Stimulated activated CD4-positive, alpha-beta T cell treated with anti-CD3 and anti-CD28 coated beads, Interleukin-2, amount 100 ng/mL, for 24 hours (primary cell): ENCODE measurements at places on chromosomes 4 and X.

DNA sequence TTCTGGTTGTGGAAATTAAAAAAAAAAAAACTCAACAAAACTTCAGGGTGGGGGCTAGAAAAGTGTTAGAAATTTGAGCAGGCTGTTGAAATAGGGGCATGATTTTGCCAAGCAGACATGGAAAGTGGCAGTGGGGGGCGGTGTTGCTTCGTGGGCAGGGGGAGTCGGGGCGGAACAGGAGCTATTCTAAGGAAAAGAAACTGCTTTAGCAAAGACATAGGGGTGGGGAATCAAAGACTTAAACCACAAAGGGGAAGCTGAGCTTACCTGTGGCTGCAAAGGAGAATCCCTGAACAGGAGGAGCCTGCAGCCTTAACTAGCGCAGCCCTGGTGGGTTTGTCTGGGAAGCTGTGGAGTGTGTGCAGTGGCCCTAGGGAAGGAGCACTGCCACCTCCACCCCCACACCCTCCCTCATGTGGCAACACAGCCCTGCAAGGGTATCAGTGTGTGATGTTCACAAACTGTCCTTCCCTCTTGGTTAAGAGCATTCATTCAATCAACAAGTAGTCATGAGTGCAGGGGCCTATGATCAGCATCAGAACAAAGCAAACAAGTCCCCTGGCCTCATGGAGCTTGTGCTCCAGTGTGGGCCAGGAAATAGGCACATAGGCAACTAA is 20.5 kb downstream of the SEL1L3 start:
- peak; percentile 39 for DNase-seq

GRCh38 chr4:170872794-170873193 is 783.0 kb upstream of the AADAT start:
- no peak for DNase-seq

- no peak for DNase-seq
Measured at GRCh38 chrX:147763131-147763530, 148.6 kb upstream of the FMR1 start.

- DNase-seq = no peak
Measured at GRCh38 chrX:112313201-112313600, 230.6 kb upstream of the TRPC5 start.

- DNase-seq = no peak
Measured at GRCh38 chrX:39381422-39381821, 580.2 kb downstream of the MID1IP1 start.

- DNase-seq = no peak
Measured at GRCh38 chrX:21490341-21490740, 116.1 kb downstream of the CNKSR2 start.

DNA sequence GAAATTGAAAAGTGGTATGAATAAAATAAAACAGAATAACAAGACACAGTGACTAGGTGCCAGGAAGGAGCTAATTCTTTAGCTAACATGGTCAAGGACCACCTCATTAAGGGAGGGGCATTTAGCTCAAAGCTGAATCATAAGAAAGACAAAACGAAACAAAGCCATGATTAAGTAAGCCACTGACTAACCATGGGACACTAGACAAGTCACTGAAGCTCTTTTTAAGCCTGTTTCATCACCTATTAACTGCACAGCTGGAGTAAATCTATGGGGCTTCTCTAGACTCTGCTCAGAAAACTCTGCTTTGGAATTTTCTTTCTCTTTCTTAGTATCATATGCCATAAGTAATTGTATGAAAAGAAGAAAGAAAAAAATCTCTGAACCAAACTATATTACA is 49.8 kb upstream of the C1QTNF7 start:
- DNase-seq = no peak

GRCh38 chrX:123201720-123202119 is 17.6 kb downstream of the GRIA3 start:
- no peak for DNase-seq

DNA sequence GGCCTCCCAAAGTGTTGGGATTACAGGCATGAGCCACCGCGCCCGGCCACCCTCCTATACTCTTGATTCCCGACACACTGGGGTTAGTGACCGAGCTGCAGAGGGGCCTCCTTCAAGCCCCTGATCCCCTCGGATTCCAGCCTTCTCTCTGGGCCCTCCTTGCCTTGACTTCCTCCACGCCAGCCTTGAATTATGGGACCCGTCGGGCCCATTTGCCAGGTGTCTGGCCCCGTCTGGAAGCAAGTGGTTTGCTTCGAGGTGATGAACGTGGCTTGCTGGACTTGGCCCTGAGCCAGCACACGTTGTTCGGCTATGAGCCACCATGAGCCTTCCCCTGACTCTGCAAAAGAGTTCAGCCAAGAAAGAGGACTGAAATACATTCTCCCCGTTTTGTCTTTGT is 37.4 kb upstream of the GRPEL1 start:
- DNase-seq = no peak

DNA sequence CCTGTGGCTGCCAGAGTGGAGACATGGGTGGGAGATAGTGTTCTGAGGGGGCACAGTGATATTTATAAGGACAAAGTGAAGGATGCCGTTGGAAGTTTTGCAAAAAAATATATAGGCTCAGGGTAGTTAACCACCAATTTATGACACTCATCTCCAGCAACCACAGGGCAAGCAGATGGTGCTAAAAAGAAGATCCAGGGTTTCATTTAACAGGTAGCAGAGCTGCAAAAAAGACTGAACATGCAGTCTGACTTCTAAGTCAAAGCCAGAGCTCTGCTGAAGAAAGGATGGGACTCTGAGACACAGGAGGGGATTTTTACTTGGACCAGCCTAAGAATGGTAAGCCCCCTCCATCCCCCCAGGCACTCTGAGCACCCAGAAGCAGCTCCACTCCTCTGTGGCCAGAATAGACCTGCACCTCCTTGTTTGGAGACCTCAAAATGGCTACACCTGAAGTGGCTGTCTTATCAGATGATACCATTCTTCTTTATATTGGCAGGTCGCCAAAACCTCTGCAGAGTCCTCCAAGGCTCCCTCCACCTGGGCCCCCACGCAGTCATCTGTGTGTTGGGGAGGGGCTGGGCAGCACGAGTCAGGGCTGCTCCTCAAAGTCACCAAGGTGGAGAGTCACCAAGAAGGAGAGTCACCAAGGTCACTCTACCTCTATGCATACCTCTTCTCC is 161.4 kb upstream of the FAM9B start:
- DNase-seq = no peak

- DNase-seq = no peak
Measured at GRCh38 chrX:117002981-117003380, 540.2 kb upstream of the CT83 start.

DNA sequence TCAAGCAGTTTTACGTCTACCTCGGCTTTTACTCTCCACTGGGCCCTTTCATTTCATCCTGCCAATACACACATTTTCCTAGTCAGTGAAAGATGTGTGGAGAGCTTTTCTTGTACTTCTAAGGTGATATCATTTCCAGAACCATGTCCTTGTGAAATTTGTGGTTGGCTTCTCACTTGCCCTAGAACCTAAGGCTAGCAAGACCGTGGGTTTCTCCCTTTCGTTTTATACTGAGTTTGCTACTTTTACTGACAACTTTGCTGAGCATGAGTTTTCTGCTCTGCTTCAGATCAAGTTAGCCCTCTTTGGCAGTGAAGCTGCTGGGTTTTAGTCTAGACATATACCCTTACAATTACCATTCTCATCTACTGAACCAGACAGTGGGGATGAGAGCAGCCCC is 95.7 kb upstream of the FRMPD4 start:
- no peak for DNase-seq

GRCh38 chrX:115504167-115504566 is 56.8 kb upstream of the PLS3 start:
- no peak for DNase-seq

GRCh38 chrX:49102190-49102589 is 21.3 kb downstream of the GPKOW start:
- DNase-seq = no peak

GRCh38 chrX:68941385-68941952 is 112.6 kb downstream of the EFNB1 start:
- DNase-seq = no peak

- DNase-seq = no peak
Measured at GRCh38 chr4:40058854-40059253, 2.2 kb downstream of the N4BP2 start.

GRCh38 chrX:26908218-26908617 is 554.9 kb downstream of the PPP4R3C start:
- no peak for DNase-seq

- DNase-seq = peak; percentile 79
Measured at GRCh38 chrX:129637217-129638109, 17.3 kb downstream of the APLN start.

GRCh38 chr4:33184657-33185290 is 2464.6 kb downstream of the PCDH7 start:
- DNase-seq = no peak

DNA sequence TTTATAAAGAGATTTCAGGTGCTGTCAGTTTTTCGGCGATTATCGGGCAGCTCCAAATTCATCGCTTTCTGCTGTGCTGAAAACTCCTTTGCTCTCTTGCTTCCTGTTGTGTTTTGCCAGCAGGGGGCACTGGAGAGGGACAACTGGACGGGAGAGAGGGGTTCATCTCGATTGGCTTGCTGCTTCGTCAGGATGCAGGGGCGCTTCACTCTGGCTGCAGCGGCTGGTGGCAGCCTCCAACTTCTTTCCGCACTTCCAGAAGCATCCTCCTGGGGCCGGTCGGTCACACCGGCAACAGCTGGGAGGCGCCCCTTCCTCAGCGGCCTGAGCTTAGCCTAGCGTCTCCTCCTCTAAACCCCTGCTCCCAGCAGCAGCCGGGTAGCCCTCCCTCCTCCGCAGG is 29.5 kb downstream of the MSL3 start:
- peak; percentile 77 for DNase-seq

DNA sequence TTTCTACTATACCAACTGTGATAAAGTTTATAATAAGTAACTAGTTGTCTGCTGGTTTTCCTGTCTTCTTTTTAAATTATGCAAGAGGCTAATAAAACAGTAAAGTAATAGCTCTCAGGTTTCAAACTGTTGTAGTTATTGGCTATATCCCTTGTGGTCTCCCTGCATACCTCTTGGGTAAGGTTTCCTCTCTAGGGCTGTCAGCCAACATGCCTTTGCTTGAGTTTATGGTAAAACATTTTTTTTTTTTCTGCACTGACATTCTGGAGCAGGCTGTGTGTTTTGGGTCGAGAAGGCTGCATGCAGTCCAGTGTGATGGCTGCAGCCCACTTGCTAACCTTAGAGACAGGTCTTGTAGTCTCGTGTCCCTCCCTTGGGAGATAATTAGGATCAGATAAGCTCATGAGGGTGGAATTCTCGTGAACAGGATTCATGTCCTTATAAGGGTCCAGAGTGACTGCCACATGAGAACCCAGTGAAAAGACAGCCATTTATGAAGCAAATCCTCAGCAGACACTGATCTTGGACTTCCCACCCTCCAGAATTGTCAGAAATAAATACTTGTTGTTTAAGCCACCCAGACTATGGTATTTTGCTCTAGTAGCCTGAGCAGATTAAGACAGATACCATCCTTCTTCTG is 831.2 kb downstream of the CCSER1 start:
- DNase-seq = no peak

DNA sequence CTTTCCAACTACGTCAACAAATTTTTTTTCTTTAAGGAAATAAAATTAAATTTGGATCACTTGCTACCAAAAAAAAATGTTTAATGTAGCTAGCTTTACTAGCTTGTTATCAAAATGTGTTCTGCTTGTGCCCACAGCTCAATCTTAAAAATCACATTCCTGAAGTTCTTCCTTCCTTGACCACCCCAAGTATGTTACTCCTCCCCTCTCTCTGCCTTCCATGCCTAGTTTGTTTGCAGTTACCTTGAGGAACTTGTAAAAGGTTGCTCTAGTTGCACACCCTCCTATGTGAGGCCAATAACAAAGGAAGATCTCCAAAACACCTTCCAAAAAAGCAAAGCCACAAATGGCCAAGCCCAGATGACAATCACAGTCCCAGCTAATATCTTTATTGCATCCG is 19.6 kb upstream of the TMEM184C start:
- no peak for DNase-seq

- DNase-seq = no peak
Measured at GRCh38 chr4:173503330-173504180, 26.5 kb downstream of the HAND2 start.

GRCh38 chr4:159398236-159398638 is 295.4 kb downstream of the RAPGEF2 start:
- DNase-seq = no peak

- peak; percentile 1 for DNase-seq
Measured at GRCh38 chrX:20320461-20321159, 53.9 kb upstream of the RPS6KA3 start.

DNA sequence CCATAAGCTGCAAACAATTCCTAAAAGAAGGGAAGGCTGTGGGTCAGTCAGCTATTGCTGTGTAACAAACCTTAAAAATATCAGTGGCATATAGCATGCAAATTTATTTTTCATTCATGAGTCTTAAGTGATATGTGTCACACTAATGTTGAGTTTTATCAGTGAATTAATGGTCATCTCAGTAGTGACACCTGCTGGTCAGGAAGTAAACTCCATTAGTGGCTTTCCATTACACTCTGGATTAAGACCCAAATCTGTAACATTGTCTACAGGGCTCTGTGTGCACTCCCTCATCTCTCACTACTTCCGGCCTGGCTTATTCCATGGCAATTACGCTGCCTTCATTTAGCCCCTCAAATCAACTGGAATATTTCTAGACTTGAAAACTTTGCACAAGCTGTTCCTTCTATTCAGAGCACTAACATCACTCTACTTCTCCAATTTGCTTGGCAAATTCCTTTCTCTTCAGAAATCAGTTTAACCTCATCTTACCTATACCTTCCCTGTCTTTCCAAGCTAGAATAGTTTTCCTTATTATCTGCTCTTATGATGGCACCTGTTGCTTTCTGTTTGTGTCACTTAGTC is 217.3 kb upstream of the TAPT1 start:
- no peak for DNase-seq

- no peak for DNase-seq
Measured at GRCh38 chr4:80305466-80305865, 30.1 kb upstream of the CFAP299 start.

DNA sequence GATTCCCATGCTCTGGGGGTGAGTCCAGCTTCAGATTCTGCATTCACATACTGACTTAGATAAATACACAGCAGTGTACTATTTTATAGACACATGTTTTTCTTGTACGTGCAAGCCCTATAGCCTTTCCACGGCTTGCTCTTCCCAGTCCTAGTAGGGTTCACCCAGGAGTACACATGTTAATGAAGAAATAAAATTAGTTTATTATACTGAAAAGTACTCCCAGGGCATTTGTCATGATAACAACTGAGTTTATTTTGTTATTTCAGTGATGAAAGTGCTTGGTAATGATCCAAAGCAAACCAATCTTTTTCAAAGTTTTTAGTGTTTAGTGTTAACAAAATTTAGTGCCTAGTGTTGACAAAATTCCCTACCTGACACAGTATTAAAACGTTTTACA is 21.3 kb downstream of the MAPK10 start:
- DNase-seq = no peak

DNA sequence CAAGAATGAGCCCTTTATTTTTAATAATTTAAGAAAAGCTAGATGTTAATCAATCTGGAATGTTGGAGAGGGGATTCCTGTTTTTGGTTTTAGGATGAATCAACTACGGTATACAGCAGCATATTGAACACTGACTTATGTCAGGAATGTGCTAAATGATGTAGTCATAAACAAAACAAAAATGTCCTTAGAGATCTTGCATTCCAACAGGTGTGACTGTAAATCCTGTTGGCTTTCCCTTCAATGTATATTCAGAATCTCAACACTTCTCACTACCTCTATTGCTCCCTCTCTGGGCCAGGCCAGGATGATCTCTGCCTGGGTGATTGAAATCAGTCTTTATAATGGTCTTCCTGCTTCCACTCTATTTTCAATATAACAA is 37.8 kb upstream of the BDH2 start:
- no peak for DNase-seq
